Heart left ventricle (tissue), 16 donors: ENCODE measurements at places on chromosomes 13 and 19. TPM values are rescaled to one million over a fixed set of nuclear protein-coding genes. Genes with fewer than 3 reads are reported as not detected.

The CDX2 gene
- not detected for polyA plus RNA-seq

The TSHZ3 gene
- polyA plus RNA-seq: 1.8 TPM

The GPC6 gene
- polyA plus RNA-seq: 0.93 TPM

The NDUFS7 gene
- polyA plus RNA-seq: 634 TPM

The SBK3 gene
- 12.4 TPM for polyA plus RNA-seq

The CD79A gene
- polyA plus RNA-seq: not detected

The CRX gene
- not detected for polyA plus RNA-seq

The MPHOSPH8 gene
- polyA plus RNA-seq: 37.6 TPM

The ANKRD24 gene
- 0.30 TPM for polyA plus RNA-seq

The DIRAS1 gene
- polyA plus RNA-seq: 168 TPM

The PABPC3 gene
- polyA plus RNA-seq: not detected

The ERICH4 gene
- polyA plus RNA-seq: not detected

The SIGLECL1 gene
- not detected for polyA plus RNA-seq

The MCEMP1 gene
- 0.34 TPM for polyA plus RNA-seq

The CCDC194 gene
- polyA plus RNA-seq: 0.23 TPM

The METTL21C gene
- polyA plus RNA-seq: not detected

The KIR3DL2 gene
- polyA plus RNA-seq: 0.04 TPM

The SIGLEC8 gene
- not detected for polyA plus RNA-seq

The OVOL3 gene
- not detected for polyA plus RNA-seq

The GPATCH1 gene
- polyA plus RNA-seq: 3.5 TPM

The FCHO1 gene
- polyA plus RNA-seq: 0.34 TPM

The TTYH1 gene
- 1.8 TPM for polyA plus RNA-seq

The RNF17 gene
- not detected for polyA plus RNA-seq

The ZNF880 gene
- 16.4 TPM for polyA plus RNA-seq

The SYCN gene
- not detected for polyA plus RNA-seq

The CCL25 gene
- polyA plus RNA-seq: not detected

The IRGC gene
- polyA plus RNA-seq: not detected

The UBL5 gene
- polyA plus RNA-seq: 1,809 TPM

The SYNE4 gene
- polyA plus RNA-seq: 0.17 TPM

The ATP12A gene
- not detected for polyA plus RNA-seq

The PROZ gene
- not detected for polyA plus RNA-seq

The THSD8 gene
- 3.2 TPM for polyA plus RNA-seq

The GGACT gene
- 0.34 TPM for polyA plus RNA-seq

The EPN1 gene
- 177 TPM for polyA plus RNA-seq

The TPTE2 gene
- polyA plus RNA-seq: not detected

The MICOS13 gene
- polyA plus RNA-seq: 178 TPM

The CEACAM4 gene
- polyA plus RNA-seq: 0.49 TPM

The COX6B1 gene
- 1,378 TPM for polyA plus RNA-seq

The PSG7 gene
- not detected for polyA plus RNA-seq

The HIF3A gene
- 80.9 TPM for polyA plus RNA-seq

The KLK10 gene
- not detected for polyA plus RNA-seq

The ZNF93 gene
- polyA plus RNA-seq: 1.1 TPM

The KLK3 gene
- not detected for polyA plus RNA-seq

The FLT3LG gene
- 5.5 TPM for polyA plus RNA-seq

The SLC8A2 gene
- polyA plus RNA-seq: 0.12 TPM

The SLC25A42 gene
- 15.6 TPM for polyA plus RNA-seq

The PRR36 gene
- 0.01 TPM for polyA plus RNA-seq

The ZNF677 gene
- polyA plus RNA-seq: 14.6 TPM

The POLR2E gene
- polyA plus RNA-seq: 209 TPM

The EBPL gene
- 8.5 TPM for polyA plus RNA-seq

The NOTCH3 gene
- polyA plus RNA-seq: 21.9 TPM

The ZNF846 gene
- 5.4 TPM for polyA plus RNA-seq

The KLK15 gene
- not detected for polyA plus RNA-seq

The RAB3A gene
- polyA plus RNA-seq: 20.1 TPM

The ZNF473 gene
- polyA plus RNA-seq: 1.6 TPM

The DPP9 gene
- polyA plus RNA-seq: 59.6 TPM

The PSG3 gene
- polyA plus RNA-seq: not detected

The MBD3L1 gene
- not detected for polyA plus RNA-seq

The CBY2 gene
- not detected for polyA plus RNA-seq

The C5AR1 gene
- polyA plus RNA-seq: 5.6 TPM
